Gastrocnemius medialis (tissue), 4 donors: ENCODE measurements at places on chromosomes 3 and 15.

DNA sequence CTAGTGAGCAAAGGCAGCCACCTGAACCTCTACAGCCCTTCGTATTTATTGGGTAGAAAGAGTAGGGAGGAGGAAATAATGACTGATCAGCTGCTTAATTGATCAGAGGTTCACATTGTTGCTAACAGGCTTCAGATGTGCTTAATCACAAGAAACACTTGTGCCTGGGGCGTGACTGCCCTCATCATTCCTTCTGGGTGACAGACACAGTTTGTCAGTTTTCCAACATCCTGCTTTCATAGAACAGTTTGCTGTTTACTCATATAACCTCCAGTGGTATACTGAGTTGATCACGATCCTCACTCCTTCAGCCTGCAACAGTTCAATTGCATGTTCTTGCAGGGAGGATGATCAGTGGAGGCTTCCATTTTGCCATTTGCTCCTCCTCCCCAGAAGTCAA, 13.6 kb upstream of the CASR start:
- DNase-seq, result no peak

GRCh38 chr3:116981089-116981488, 271.5 kb downstream of the TUSC7 start:
- no peak for DNase-seq

- no peak for DNase-seq
Measured at GRCh38 chr3:193772422-193772763, 179.4 kb downstream of the OPA1 start.

- DNase-seq, result no peak
Measured at GRCh38 chr15:90407871-90408317, 19.9 kb downstream of the IQGAP1 start.

GRCh38 chr15:62209821-62210220, 44.7 kb upstream of the C2CD4B start:
- DNase-seq, result no peak

- DNase-seq, result no peak
Measured at GRCh38 chr3:45437383-45437782, 49.0 kb downstream of the LARS2 start.

- no peak for DNase-seq
Measured at GRCh38 chr3:10274601-10275000, 18.1 kb downstream of the GHRL start.

DNA sequence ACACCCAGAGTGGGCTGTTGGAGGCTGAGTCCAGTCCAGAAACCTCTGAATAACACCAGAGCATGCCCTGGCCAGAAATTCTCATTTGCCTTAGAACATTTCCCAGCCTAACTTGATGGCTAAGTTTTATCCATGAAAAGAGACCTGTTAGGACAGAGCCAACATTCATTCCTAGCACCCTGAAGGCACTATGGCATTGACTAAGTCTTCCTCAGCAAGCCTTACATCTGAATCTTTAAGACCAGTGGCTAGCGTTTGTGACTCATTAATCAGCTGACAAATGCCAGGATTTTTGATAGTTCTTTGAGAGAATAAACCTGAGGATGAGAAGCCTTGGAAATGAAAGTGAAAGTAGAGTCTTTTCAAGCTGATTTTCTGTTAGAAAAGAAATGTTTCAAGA, 1087.1 kb upstream of the ALCAM start:
- DNase-seq, result no peak

DNA sequence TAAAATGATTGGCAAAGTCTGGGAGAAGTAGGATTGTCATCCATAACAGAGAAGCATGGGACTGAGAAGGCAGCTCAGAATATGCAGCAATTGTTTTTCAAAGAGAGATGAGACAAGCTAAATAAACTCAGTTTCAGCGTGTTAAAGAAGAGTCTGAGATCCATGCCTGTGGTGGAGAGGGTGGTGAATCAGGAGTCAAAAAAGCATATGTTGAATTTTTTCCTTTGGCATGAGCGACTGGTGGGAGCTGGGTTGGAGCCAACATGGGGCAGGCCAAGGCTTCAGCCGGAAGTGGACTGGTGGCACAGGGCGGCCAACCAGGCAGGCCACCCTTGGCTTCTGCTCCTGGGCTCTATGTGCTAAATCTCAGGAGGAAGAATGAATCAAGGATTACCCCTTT, 102.0 kb downstream of the SST start:
- no peak for DNase-seq

GRCh38 chr15:75171408-75171807, 30.3 kb upstream of the C15orf39 start:
- no peak for DNase-seq

GRCh38 chr15:74776821-74777768, 4.8 kb upstream of the CSK start:
- no peak for DNase-seq

DNA sequence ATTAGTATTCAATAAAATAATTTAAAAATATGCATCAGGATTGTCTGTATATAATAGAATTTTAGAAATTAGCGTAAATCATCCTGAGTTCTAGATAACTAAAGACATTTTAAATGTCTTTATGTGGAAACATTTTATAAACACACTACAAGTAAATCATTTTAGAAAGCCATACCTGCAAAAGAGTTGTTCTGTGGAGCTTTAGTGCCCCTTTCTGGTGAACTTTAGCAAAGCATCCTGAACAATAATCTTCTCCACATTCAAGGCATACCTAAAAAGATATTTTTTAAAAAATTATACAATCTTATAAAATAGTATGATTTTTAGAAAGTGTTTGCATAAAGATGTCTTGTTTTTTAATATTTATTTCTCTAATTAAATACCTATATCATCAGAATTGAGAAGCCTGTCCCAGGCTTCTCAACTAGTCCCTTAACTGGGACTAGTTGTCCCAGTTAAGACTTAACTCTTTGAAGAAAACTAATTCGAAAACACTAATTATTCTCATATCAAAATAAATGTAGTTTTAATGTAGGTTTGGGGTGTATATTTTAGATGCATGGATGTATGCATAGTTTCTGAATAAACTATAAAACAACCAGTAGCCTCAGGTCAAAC, 29.7 kb downstream of the ZBBX start:
- no peak for DNase-seq

- no peak for DNase-seq
Measured at GRCh38 chr15:46120713-46121112, 485.9 kb downstream of the SQOR start.

- DNase-seq, result no peak
Measured at GRCh38 chr3:19506171-19506570, 357.9 kb downstream of the KCNH8 start.

GRCh38 chr3:66709532-66709931, 208.7 kb upstream of the LRIG1 start:
- DNase-seq, result no peak

- no peak for DNase-seq
Measured at GRCh38 chr15:68677996-68678395, 99.2 kb downstream of the CORO2B start.

GRCh38 chr15:84099181-84099580, 136.4 kb upstream of the GOLGA6L4 start:
- no peak for DNase-seq

GRCh38 chr3:122356402-122356801, 26.6 kb downstream of the MIX23 start:
- DNase-seq, result no peak

DNA sequence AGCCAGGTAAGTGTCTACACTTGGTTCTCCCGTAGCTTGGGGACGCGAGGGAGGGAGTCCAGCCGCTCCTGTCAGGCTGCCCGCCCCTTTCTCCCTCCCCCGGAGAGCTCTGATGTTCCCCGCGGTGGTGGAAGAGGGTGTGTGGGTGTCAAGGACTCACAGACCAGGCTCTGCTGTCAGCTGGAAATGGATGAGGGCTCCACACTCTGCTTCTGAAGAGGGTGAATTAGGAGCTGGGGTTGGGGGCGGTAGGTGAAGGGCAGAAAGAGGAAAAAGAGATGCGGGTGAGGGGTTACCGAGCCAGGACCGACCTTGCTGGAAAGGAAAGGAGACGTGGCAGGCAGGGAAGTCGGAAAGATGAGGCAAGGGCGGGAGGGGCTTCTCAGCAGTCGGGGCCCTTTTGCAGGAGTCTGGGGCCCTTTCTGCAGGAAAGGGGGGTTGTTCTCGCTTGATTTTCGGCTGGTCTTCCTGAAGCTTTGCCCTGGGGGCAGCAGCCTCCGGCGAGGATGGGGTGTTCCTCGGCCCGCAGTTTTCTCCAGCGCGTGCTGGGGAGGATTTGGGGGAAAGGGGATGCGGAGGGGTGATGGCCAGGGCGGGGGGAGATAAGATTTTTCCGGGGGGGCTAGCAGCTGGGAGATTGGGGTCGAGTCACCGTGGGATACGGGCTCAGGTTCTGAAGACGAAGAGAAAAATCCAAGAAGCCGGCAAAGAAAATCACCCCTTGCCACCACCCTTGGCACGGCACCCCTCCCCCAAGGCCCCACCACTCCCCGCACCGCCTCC, 602 bp upstream of the BAHD1 start:
- DNase-seq, result no peak

DNA sequence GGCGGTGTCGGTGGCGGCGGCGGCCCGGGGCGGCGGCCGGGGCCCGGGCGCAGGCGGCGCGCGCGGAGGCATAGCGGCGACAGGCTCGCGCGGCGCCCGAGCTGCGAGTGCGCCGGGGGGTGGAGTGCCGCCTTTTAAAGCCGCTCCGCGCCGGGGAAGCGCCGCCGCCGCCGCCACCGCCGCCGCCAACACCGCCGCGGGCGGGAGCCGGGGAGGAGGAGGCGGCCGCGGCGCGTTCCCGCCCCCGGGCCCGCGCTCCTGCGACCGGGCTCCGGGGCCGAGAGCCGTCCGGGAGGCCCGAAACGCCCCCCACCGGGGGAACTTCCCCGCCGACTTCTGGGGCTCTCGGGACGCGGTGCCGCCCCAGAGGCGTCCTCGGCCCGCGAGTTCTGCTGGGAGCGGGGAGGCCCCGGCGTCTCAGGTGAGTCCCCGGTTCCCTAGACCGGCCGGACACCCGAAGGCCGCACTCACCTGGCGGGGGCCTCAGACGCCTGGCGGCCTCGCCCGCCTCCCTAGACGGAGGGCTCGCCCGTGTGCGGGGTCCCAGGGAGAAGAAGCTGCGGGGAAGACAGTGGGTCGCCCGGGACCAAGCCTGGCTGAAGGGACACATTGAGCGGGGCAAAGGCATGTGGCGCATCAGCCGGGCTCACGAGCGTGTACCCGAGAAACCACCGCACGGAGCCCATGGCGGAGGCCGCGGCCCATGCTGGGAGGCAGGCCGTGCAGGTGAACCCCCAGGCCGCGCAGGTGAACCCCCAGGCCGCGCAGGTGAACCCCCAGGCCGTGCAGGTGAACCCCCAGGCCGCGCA, at the start of gene PCSK6:
TSS of gene PCSK6 (minus strand) at position 109 of the 809 bp plus-strand sequence. CDS start at position 72, 37 bp downstream.
- no peak for DNase-seq

GRCh38 chr15:85030301-85030929, 48.8 kb downstream of the PDE8A start:
- no peak for DNase-seq

DNA sequence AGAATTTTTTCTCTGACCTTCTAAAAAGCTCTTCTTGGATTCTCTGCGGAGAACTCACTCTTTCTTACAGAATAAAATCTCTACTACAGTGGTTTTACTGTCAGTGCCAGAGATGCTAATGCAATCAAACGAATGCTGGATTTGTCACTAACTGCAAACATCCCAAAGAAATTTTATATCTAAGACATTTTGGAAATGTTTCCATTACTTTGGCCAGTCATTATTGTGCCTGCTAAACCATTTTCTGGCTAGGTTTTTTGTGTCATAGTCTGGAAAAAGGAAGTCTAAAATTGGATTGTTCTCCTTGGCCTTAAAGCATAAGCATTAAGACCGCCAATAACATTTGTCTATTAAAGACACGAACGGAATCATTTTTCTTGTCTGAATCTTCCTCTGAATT, 54.0 kb downstream of the PLOD2 start:
- DNase-seq, result no peak

DNA sequence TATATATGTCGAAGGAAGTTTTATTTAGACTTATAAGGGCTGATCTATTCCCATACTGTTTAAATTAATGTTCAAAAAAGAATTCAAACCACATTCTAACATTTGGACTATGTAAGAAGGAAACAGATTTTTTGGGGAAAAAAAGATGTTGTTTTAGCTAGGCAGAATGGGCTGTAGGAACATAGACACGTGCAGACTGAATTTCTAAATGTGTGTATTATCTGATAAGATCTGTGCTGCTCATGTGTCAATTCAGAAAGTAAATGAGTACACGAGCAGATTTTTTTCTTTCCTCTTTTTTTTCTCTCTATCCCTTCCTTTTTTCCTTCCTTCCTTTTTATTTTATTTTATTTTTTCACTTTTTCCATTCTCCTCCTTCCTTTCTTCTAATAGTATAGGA, 259.5 kb upstream of the KCNH8 start:
- no peak for DNase-seq

GRCh38 chr3:140942221-140943104, 827 bp downstream of the SLC25A36 start:
- peak; percentile 32 for DNase-seq

- DNase-seq, result no peak
Measured at GRCh38 chr3:171088964-171089754, 62.6 kb upstream of the SLC2A2 start.

GRCh38 chr3:73500321-73500720, 124.4 kb downstream of the PDZRN3 start:
- DNase-seq, result no peak

GRCh38 chr3:73781541-73781940, 156.8 kb upstream of the PDZRN3 start:
- DNase-seq, result no peak

GRCh38 chr15:60020736-60021135, 16.6 kb downstream of the FOXB1 start:
- no peak for DNase-seq
